ENCODE measurements at places on chromosomes 1 and 21.

DNA sequence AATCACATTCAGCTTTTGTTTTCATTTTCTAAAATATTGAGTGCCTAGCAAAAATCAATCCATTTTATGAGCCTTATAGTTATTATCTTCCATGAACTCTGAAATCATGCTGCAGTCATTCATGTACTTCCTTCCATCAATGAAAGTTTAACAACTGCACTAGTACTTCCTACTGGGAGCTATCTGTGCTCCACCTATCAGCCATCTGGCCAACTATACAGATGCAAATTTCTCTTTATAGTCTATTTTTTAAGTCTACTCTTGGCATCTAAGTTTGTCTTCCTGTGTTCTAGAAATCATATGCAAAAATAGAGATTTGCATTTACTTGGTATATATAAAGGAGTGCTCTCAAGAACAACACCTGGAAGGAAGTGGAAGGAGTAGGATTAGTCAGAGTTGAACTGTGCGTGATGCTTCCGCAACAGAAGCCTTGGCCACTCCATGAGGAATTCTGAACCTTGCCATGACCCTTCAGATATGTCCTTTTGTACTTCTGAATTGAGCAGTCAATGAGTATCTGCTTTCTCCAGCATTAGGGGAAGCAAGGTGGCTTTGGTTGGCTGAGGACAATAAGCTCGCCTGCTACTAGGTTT is 403.2 kb upstream of the ADAMTS5 start:
- no peak for DNase-seq

DNA sequence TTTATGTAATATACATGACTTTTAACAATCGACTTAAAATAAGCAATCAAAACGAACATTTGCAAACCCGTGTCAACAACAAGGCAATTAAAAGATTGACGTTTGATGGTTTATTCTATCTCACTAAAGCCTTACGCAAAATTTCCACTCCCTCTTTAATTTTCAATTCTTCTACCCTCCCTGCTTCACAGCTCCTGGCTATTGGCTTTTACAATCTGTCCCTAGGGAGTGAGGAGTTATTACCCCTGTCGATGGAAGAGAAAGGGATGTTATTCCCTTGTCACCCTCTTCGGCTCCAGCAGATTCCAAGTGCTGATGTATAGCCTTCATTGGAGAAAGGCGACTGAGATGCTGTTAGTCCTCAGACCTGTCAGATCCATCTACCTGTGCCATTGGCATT is 161.3 kb downstream of the ZNF281 start:
- no peak for DNase-seq

- DNase-seq, result no peak
Measured at GRCh38 chr1:68173936-68174737, 58.2 kb downstream of the WLS start.

GRCh38 chr1:231236208-231236591 is 4.8 kb upstream of the GNPAT start:
- DNase-seq, result no peak

GRCh38 chr1:151166505-151166956 is 587 bp downstream of the SCNM1 start:
- DNase-seq, result no peak

- DNase-seq, result no peak
Measured at GRCh38 chr1:225412321-225412720, 15.5 kb downstream of the LBR start.

DNA sequence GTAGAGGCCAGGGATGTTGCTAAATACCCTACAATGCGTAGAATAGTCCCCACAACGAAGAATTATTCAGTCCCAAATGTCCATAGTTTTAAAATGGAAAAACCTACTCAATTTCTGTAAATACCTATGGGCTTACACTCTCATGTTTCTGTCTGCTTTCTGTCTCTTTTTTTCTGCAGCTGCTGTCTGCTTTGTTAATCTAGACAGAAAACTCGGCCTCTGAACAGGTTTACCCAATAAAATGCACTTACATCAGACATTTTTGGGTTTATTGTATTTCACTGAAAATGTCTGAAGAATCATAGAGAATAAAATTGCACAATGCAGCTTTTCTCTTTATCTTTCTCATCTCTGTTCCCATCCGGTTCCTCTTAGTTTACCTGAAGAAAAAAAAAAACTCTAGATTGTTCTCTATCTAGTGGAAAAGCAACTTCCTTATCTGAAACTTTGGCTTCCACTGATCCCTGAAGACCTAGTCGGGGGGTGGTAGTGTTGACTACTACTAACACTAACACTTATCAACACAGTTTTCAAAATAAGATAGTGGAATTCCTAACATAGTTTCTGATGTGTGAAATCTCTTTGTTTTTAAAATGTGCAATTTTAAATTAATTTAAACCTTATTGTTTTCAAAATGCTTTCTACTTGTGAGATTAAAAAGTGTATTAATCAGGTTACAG is 76.9 kb upstream of the CCDC190 start:
- DNase-seq, result no peak

DNA sequence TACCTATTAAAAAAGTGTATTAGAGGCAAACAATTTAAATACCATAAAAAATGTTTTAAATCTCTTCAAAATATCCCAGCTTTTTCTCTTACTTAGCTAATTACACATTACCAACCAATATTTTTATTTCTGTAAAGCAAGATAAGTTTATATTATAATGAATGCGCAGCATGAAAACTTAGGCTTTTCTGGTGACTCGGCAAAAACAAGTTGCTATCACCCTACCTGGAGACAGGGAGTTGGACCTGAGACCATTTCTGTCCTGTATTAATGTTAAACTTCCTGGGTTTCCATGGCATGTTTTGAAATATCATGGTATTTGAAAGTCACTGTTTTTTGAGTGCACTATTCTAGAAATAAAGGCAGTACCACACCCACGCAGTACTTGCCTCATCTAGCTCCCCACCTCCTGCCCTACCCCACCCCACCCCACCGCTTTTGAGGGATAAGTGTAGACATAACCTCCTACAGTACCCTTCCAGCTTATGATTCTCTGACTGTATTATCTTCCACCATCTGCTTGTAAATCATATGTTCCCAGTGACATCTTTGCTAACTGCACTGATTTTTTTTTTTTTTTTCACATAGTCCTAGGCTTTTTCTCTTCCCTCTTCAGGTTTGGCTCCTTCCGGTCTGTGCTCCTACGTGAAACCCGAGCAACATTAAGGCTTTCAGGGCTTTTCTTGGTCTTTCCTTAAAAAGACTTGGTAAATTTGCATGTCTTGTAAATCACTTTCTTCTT is 77.5 kb downstream of the PHTF1 start:
- no peak for DNase-seq

DNA sequence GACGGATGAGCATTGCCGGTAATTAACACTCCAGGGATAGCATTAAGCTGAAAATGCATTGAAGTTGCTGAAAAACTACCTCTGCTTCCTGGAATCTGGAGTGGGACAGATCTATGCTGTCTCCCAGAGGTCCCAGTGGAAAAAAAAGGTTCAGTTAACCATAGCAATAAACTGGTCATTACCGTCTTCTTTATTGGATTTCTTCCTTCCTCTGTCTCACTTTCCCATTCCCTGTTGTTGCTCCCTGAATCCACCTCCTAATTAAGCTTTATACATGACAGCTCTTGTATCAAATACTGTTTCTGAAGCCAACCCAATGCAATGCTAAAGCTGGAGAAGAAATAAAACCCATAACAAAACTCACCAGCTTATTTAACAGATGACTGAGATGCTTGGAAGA is 1805.9 kb downstream of the NCAM2 start:
- DNase-seq, result no peak

- DNase-seq, result no peak
Measured at GRCh38 chr1:221621683-221622082, 120.2 kb downstream of the DUSP10 start.

DNA sequence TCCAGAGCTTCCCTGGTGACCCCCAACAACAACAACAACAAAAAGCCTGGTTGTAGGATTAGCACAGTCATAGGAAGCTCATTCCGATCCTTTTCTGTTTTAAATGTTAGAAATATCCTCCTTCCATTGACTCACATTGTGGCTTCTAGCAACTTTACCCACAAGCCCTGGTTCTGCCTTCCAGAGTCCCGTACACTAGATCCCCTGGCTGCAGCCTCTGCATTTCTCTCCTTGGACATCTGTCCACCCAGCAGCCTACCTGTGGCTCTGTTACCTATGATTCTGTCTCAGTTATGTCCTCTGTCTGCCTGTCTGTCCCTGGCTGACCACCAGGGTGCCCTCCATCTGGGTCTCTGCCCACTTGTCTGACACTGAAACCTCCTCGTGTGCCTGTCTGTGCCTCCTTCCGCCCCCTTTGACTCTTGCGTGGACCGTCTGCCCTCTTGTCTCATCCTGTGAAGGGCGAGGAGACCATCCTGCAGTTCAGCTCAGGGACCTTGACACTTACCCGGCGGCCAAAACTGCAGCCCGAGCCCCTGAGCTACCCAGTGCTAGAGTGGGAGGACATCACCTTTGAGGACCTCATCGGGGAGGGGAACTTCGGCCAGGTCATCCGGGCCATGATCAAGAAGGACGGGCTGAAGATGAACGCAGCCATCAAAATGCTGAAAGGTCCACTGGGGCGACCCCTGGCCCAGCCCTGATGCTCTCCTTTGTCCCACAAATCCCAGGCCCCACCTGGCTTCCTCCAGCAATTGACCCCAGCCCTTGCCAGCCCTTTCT is 16.1 kb downstream of the TIE1 start:
- DNase-seq, result no peak
